ENCODE measurements at places on chromosomes 7 and 10.

DNA sequence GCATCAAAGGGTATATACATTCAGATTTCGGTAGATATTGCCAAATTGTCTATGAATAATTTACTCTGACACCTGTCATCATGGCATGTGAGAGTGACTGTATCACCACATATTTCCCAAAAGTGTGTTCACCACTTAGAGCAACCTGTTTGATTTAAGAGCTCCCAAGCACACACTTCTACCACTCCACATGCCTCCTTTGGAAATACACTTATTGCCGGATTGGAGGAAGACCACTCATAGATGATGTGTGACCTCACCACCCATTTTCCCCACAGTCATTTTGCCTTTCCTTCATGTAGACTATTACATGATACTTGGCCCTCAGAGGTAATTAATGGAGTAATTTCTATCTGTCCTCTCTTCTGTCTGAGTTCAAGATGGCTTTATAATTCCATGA is 75.5 kb downstream of the SLC16A9 start:
- no peak for DNase-seq

DNA sequence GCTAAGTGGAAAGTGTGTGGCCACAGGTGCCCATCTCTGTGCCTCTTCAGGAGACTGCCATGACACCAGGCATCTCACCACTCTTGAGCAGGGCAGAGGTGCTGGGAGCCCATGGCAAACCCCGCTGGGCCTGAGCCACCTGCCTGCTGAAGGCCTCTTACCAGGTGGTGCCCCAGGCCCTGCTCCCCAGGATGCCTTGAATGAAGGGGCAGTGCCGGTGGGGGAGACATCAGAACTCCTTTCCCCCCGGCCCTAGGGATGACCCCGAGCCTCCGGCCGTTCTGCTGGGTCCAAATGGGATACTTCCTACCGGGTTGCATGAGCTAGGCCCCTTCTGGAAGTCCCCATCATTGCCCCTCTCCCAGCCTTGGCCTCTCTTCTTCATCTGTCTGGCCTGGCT is 37.6 kb downstream of the UNC5B start:
- no peak for DNase-seq

- no peak for DNase-seq
Measured at GRCh38 chr10:62116896-62117295, 151.7 kb downstream of the RTKN2 start.

DNA sequence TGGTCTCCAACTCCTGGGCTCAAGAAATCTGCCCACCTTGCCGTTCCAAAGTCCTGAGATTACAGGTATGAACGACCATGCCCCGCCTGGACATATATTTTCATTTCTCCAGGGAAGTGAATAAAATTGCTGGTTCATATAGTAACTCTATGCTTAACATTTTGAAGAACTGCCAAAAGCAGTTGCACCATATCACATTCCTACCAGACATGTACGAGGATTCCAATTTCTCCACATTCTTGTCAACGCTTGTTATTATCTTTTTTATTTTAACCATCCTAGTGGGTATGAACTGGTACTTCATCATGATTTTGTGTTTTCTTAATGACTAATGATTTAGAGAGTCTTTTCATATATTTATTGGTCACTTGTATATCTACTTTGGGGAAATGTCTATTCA is 21.9 kb upstream of the CPN1 start:
- no peak for DNase-seq

GRCh38 chr7:142802301-142802700 is 31.5 kb downstream of the PRSS2 start:
- DNase-seq, result peak; percentile 5

DNA sequence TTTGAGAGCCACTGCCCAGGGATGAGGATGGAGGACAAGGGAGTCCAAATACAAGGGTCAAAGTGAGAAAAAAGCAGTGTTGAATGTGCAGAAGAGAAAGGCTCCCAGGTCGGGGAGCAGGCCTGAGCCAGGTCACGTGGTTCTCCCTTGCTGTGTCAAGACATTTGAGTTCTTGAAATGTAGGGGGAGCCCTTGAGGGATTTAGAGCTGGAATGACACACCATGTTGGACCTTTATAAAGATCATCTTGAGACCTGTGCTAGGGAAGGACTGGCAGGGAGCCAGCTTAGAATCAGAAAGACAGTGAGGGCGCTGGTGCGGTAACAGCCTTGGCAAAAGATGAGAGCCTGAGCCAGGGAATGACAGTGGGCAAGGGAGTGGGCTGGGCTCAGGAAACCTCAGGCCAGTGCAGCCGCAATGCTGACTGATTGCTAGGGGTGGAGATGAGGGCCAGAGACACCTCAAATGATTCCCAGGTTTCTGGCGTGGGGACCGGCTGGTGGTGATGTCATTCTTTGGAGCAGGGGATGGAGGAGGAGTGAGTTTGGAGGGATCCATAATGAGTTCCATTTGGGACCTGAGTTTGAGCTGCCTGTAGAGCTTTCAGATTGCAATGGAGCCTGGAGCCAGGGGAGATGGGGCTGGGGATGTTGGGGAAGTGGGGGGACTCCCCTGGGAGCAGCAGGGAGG is 120.1 kb downstream of the PTPN20 start:
- DNase-seq, result no peak

DNA sequence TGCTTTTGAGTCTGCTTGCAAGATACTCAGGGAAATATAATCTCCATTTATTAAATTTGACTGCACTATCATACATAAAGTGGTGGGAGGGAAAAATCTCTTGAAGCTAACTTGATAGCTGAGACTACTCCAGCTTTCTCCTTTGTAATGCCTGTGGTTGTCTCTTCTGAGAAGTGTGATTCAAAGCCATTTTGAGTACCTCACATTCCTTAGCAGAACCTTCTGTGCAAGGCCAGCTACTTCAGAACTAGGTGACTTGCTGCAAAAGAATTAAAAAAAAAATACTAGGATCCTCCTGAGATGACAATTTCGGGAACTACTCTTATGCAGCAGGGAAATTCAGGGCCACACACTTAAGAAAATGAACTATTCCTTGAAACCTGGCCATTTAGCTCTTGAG is 294.8 kb downstream of the MDFIC start:
- no peak for DNase-seq

DNA sequence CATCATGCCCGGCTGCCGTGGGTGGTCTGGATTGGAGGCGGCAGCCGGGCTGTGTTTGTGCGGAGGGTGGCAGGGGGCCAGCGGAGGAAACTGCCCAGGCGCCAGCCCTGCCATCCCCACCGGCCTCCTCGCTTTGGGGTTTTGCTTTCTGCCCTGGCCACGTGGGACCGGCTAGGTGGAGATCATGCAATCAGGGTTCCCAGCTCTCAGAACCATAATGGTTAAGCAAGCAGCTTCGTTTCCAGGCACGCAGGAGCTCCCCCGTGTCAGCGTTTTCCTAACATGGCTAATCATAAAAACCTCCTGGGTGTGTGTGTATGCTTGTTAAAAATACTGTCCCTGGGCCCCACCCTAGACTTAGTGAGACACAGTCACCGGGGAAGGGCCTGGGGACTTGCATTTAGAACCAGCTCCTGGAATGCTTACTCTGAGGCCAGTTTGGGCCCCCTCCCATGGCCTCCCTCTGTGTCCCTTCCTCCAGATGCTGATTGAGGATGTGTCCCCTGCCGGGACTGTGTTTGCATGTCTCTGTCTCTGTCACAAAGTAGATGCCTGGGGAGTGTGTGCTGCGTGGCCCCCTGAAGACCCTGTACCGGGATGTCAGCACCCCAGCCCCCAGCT is 119.3 kb downstream of the CUX1 start:
- no peak for DNase-seq
